Pons (tissue), 1 donor: ENCODE measurements at places on chromosomes 12 and 14.

- DNase-seq, result no peak
Observed at GRCh38 chr14:95796788-95797187, 79.8 kb upstream of the TUNAR start.

GRCh38 chr12:100427078-100427477 is 46.6 kb upstream of the NR1H4 start:
- DNase-seq, result no peak

GRCh38 chr14:30108975-30109700 is 181.5 kb upstream of the PRKD1 start:
- no peak for DNase-seq

GRCh38 chr14:22532345-22533056 is 56.5 kb downstream of the DAD1 start:
- DNase-seq, result no peak

GRCh38 chr14:31122098-31122611 is 85.4 kb downstream of the HECTD1 start:
- DNase-seq, result no peak
